ENCODE measurements at places on chromosomes 11 and 22.

DNA sequence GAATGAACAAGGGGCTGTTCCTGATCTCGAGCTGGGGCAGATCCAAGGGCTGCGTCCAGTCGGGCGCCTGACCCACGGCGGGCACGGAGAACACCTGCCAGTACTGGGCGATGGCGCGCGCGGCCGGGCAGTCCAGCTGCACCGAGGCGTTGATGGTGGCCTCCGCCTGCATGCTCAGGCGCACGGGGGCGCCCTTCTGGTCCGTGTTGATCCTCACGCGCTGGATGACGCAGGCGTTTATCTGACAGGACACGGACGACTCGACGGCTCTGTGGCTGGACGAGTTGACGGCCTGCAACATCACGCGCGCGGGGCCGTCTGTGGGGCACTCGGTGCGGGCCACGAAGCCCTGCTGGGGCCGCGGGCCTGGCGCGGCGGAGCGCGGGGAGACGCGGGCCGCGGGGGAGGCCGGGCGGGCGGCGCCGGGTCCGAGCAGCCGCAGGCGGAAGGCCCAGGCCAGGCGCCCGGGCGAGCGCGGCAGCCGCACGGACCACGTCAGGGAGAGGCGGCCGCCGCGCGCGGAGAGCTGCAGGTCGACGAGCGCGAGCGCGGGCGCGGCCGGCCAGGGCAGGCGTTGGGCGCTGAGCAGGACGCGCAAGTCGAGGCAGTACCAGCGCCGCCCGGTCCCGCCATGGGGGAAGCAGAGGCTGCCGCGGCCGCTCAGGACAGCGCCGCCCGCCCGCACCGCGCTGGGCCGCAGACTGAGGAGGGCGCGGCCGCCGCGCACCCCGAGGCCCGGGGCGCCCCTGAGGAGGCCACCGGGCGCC is 511 bp downstream of the PKDREJ start:
- peak; percentile 55 for DNase-seq

- DNase-seq, result no peak
Measured at GRCh38 chr11:42025121-42025803, 565.8 kb upstream of the LRRC4C start.

DNA sequence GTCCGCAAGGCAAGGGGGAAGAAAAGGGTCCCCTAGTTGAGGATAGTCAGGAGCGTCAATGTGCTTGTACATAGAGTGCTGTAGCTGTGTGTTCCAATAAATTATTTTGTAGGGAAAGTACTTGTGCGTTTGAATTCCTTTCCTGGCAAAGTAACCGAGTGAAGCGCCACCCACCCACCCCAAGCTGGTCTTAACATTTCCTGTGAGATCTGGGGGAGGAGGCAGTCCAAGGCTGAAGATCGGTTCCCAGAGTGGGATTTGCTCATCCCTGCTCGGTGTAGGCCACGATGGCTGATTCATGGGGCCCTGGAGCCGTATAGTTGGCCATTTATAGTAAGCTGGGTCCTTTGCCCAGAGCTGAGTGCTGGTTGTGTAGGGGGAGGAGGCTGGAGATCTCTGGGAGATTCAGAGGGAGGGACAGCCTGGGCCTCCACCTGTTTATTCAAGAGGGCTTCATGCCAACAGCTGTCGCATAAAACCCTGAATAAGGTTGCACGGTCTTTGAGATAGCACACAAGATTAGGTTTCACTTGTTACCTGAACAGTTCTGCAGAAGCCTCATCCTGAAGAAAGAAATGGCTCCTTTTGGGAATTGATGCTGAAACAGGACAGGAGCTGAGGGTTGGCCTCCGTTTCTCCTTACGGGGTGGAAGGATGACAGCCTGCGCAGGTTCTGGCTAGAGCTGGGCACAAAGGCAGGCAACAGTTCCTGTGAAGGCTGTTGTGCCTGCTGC is 2.4 kb downstream of the ATF4 start:
- DNase-seq, result no peak

GRCh38 chr11:101254037-101254436 is 124.4 kb upstream of the PGR start:
- DNase-seq, result no peak

- no peak for DNase-seq
Measured at GRCh38 chr11:123683428-123684170, 29.2 kb upstream of the SCN3B start.

- DNase-seq, result no peak
Measured at GRCh38 chr22:28247667-28248363, 328.8 kb upstream of the PITPNB start.

DNA sequence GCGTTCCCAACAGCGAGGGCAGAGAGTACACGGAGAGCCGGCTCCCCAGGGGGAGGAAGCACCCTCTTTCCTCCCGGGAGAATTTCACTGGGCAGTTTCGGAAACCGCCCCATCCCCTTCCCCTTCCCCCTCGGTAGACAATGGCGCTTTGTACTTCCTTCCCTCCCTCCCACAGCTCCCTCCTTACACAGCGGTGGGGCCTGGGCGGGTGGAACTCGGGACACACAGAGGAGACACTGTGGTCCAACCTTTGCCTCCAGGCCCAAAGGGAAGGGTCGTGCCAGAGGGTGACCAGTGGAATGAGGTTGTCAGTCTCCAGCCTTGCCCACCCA is 4.3 kb downstream of the SMTN start:
- DNase-seq, result no peak

DNA sequence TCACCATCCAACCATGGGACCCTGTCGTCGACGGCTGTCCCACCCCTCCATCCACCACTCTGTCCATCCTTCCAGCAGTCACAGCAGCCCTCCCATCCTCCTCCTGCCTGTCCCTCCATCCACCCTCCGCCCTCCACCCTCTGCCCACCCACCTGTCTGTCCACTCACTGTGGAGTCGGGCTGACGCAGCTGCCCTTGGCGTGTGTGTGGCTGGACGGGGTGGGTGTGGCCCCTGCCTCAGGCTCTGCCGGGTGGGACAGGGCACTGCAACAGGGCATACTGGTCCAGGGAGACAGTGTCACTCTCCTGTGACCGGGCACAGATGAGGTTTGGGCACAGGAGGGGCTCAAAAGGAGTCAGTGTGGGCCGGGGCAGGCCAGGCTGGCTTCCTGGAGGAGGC is 1.9 kb downstream of the PKP3 start:
- DNase-seq, result no peak

DNA sequence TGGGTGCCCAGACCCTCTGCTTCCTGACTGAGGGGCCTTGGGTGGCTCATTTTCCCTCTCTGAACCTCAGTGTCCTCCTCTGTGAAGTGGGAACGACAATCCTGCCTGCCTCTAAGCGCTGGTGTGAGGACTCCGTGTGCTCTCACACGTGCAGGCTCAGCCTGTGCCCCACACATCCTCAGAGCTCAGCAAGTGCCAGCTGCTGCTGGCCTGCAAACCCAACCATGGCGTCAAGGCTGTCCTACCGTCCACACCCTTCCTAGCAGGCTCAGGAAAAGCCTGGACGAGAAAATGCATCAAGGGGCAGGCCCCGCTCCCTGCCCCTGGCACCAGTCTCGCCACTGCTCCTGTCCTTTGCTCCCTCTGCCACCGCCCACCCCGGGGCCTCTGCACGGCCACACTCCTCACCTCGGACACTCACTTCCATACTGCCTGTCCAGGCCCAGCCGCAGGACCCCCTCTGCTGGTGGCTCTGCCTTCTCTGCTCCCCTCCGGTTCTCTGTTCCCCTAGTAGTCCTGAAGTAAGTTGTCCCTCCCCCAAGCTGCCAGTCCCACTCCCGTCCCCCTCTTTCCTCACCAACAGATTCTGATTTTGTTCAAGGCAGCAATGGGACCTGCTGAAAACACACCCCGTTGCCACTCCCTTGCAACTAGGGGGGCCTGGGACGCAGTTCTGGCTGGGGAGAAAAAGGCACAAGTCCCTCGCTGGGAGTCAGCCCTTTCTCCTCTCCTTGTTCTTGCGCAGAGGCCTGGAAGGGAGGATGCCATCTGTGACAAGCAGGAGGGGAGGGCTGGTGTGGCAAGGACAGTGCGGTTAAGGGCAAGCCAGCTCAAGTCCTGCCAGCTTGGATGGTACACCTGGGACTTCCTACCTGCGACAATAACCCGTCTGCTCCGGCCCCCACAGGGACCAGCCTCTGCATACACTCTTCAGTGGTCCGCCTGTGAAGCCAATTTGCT is 62.2 kb downstream of the ARFGAP3 start:
- DNase-seq, result no peak

DNA sequence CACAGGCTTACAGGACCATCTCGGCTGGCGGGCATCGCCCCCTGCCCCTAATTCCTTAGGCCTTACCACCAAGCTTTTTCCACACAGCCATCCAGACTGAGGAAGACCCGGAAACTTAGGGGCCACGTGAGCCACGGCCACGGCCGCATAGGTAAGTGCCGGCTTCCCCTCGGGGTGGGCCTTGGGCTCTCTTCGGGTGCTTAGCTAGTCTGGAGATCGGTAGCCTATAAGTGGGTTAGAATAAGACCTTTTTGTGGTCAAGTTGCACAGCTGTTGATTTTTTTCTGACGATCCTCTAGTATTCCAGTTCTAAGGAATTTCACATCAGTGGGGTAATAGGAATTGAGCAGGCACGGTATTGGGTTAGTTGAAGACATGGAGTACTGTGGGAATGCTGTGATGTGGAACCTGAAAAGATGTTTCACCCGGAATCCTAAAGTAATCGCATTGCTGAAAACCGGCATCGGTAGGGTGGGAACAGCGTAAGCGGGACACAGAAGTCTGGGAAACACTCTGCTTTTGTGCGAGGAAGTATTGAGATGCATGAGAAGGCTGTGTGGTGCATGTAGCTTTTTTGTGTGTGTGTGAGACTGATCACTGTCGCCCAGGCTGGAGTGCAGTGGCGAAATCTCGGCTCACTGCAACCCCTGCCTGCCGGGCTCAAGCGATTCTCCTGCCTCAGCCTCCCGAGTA is 669 bp downstream of the RPL27A start:
- no peak for DNase-seq

GRCh38 chr11:12680246-12680939 is 6.2 kb downstream of the TEAD1 start:
- no peak for DNase-seq

- peak; percentile 27 for DNase-seq
Measured at GRCh38 chr11:82899186-82899820, 927 bp downstream of the PRCP start.

DNA sequence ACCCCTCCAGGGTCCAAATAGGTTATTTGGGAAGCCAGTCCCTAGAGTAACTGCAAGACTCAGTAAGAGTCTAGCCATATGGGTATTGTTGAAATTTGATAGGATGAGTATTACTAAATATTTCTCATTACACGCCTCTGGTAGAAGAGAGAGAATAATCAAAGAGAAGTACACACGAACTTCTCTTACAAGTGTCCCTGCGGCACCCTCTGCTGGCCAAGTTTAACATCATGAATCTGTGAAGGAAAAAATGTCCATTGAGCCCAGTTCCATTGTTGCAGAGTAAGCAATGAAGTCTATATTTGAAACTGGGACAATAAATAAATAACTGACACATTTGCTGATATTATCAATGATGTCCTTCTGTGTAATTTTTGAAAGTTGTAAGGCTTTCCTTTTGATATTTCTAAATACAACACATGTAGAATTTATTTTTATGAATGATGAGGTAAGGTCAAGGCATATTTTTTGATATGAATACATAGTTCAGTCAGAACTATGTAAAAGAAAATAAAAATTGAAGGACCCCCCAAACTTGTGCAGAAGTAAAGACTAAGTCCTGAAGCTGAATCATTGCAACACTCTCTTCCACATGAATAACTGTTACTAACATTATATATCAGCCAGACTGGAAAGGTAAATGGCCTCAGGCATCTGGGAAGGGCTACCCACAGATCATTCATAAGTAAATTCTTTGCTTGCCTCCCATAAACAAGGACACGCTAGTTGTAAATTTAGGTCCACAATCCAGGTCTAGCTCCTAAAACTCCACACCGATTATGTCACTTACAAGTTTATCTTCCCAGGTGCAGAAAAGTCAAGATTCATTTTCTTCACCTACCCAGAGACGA is 10.0 kb downstream of the OR51L1 start:
- no peak for DNase-seq

- DNase-seq, result no peak
Measured at GRCh38 chr11:70535191-70535971, 137.1 kb downstream of the CTTN start.

GRCh38 chr22:44191036-44191454 is 10.3 kb downstream of the PARVG start:
- DNase-seq, result peak; percentile 59

DNA sequence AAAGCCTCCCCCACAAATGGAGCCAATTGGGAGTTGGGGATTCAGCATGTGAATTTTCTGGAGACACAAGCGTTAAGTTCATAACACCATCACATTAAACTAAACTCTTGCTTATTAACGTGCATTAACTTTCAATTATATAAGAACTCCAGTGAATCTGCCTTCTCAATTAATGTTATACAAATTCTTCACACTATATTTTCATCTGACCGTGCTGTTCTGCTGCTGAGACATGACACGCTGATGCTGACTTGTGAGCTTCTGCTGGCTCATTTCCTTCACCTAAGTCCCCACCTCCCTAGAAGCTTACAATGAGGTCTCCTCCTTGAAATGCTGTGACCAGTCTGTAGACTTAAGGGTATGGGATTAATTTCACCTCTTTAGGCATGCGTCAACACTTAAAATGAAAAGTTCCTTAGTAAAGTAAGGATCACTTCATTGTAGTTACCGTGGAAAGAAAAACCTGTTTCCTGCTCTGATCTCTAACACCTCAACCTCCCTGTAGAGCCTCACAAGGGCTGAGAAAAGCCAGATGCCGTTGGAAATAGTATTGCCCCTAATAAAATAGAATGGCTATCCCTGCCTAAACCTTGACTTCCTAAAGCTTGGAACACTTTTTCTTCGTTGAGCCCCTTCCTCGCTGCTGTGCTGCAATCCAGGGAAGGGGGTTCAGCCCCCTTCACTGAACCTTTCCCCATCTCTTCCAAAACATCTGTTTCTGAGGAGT is 2.2 kb downstream of the HBG2 start:
- no peak for DNase-seq

DNA sequence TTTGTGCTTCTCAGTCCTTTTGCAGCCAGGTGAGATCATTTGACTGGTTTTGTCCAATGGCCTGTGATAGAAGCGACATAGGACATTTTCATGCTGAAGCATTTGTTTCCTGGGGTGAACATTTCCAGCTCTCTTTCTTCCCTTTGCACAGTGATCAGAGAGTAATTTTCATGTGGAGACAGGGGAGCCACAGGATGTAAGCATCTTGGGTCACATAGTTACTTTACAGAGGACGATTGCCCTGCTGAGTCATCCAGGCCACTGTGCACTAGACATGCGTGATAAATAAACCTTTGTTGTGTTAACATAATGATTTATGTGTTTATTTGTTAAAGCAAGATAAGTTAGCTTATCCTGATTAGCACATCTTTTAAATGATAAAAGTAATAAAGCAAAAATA is 263.5 kb upstream of the CCDC179 start:
- DNase-seq, result no peak

GRCh38 chr11:110026858-110027626 is 66.2 kb upstream of the ZC3H12C start:
- no peak for DNase-seq

GRCh38 chr11:4213746-4214145 is 119.1 kb downstream of the RRM1 start:
- DNase-seq, result no peak

DNA sequence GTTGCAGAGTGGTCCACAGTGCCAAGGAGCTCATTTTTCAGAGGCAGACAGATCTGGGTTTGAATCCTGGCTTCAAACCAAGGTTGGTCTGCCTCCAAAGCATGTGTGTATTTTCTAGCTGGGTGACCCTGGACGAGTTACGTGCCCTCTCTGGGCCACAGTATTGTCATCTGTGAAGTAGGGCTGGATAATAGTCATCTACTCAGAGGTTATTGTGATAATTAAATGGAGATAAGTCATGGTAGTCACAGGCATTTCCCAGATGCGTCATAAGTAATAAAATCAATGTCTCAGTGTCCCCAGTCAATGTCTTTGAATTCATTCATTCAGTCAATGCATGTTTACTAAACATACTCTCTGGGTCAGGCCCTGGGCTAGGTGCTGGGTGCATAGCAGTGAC is 8.6 kb downstream of the OMP start:
- DNase-seq, result no peak

Measured in stimulated activated naive CD8-positive, alpha-beta T cell treated with anti-CD3 and anti-CD28 coated beads, Interleukin-15, amount 100 ng/mL, for 72 hours (primary cell).